ENCODE measurements at places on chromosomes 2 and 18. TPM values are rescaled to one million over a fixed set of nuclear protein-coding genes. Genes with fewer than 3 reads are reported as not detected.

DNA sequence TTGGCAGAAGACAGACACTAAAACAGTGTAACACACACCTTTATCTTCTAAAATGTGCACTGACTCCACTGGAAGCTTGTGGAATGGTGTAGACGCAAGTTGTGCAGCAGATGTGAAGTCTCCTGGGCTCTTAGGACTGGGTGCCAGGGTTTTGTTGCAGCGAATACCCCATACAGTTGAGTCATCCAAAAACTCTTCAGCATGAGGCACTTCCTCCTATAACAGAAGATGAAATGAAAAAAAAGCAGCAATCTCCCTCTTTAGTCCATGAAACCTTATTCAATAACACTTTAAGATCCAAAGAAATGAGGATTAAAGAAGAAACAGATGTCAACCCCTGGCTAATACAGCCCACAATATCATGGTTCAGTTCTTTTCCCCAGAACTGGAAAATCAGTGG, 22.2 kb downstream of the BUB1 start:
- DNase-seq, result no peak

- no peak for DNase-seq
Measured at GRCh38 chr18:51751901-51752300, 554.4 kb upstream of the MEX3C start.

GRCh38 chr2:174334278-174334715, 457 bp upstream of the SP9 start:
- DNase-seq, result peak; percentile 38

GRCh38 chr2:148983896-148984295, 54.6 kb upstream of the LYPD6B start:
- no peak for DNase-seq

DNA sequence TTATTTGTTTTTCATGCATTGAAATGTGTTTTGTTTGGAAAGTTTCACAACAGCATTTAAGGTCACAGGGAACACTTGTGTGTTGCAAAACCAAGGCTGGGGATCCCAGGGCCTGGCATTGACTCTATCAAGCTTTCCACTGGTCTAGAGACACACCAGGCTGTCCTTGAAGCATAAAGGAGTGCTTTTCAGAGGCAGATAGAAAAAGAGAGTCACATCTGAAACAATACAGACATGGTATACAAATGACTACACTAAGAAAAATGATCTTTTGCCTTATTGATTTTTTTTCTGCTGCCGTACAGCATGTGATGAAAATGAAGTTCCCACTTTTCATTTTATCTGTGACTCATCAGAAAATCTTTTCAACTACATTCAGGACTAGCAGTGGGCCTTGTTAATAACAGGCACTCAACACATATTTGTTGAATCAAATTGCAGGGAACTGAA, 61.9 kb upstream of the ZCCHC2 start:
- no peak for DNase-seq

DNA sequence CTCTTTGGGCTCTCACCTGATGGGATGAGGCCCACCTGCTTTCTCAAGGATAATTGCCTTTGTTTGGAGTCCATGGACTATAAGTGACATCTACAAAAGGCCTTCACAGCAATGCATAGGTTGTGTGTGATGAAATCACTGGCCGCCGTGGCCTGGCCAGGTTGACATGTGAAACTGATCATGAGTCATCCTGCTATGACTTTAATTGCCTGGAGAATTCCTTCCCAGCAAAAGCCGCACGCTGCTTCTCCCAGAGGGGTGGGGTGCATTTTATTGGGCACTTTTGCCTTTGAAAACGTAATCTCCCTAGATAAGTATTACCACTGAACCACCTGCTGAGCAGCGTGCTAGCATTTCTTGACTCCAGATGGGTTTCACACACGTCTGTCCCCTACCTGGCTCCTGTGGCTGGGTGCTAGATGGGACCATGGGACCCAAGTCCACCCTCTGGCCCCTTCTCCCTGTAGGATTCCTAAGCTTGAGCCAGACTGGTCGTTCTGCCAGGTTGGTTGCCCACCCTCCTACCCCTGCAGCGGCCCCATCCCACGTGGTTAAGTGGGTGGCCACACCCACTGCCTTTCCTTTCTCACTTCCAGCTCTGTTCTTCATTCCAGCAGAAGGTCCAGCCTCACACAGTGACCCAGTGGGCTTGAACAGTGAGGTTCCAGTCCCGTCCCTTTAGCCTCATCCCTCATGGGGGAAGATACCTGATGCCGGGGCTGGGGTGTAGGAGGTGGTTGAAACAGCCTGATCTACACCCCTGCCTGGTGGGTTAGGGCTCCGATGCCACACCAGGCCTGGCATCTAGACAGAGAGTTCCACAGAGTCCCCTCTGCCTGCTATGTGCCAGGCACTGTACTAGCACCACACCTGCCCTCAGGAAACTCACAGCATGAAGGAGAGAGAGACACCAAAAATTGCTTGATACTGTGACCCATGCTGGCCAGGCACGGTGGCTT, 89.6 kb downstream of the GBX2 start:
- no peak for DNase-seq

GRCh38 chr2:43086451-43087221, 139.8 kb downstream of the ZFP36L2 start:
- no peak for DNase-seq

GRCh38 chr2:126808929-126809328, 89.8 kb upstream of the TEX51 start:
- DNase-seq, result no peak

DNA sequence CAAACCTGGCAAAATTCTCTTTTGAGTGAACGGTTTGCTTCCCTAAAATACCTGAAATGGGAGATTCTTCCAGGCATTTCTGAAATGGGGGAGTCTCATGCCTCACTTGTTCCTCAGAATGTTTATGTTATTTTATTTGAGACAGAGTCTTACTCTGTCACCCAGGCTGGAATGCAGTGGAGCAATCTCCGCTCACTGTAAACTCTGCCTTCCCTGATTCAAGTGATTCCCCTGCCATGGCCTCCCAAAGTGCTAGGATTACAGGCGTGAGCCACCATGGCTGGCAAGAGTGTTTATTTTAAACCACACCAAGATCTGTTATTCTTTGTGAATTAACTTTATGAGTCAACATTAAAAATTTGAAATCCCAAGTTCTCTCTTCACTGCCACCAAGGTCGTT, 6.4 kb upstream of the FHL2 start:
- no peak for DNase-seq

Gene HOXD9
- not detected for total RNA-seq

GRCh38 chr2:19488009-19488691, 129.7 kb upstream of the OSR1 start:
- no peak for DNase-seq

Gene AKAIN1
- not detected for total RNA-seq

DNA sequence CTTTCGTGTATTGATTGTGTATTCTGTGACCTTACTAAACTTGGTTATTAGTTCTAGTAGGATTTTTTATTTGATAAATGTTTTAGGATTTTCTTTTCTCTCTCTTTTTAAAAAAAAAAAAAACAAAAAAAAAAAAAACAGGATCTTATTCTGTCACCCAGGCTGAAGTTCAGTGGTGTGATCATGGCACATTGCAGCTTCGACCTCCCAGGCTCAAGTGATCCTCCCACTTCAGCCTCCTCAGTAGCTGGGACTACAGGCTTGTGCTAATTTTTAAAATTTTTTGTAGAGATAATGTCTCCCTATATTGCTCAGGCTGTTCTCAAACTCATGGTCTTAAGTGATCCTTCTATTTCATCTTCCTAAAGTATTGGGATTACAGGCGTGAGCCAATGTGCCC, 19.0 kb downstream of the TTLL4 start:
- no peak for DNase-seq

DNA sequence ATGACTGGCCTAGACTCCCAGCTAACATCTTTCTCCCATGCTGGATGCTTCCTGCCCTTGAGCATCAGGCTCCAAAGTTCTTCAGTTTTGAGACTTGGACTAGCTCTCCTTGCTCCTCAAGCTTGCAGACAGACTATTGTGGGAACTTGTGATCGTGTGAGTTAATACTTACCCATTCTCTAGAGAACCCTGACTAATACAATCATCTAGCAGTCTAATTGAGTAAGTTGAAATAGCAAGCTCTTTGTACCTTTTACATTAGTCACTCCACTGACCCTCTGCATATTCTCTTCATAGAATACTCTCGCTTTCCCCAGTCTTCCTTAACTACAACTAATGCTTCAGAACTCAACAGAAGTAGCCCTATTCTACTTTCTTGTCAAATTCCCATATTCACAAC, 434.6 kb upstream of the NXPH2 start:
- no peak for DNase-seq

DNA sequence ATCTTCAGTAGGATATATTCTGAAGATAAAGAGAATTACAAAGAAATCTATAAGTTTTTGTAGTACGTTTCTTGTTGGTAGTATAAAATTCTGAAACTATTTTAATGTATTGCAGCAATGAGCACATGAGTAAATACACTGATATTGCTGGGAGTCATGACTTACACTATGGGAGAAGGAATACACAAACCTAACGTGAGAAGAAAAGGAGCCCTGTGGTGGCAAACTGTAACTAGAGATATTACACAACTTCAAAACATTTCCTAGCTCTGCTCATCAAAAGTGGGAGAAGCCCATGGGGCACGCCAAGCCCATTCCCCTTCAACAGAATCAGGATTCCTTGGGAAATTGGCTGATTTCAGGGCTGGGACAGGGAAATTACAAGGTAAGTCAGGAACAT, 20.5 kb downstream of the SPIRE1 start:
- no peak for DNase-seq

GRCh38 chr2:69989441-69990105, 28.1 kb upstream of the ASPRV1 start:
- DNase-seq, result no peak

GRCh38 chr2:208192611-208193236, 2.9 kb upstream of the C2orf80 start:
- no peak for DNase-seq

GRCh38 chr2:146246736-146247523, 1597.9 kb upstream of the ACVR2A start:
- no peak for DNase-seq

Gene CRYGD
- not detected for total RNA-seq

GRCh38 chr2:236628256-236628901, 58.8 kb downstream of the ACKR3 start:
- DNase-seq, result no peak

DNA sequence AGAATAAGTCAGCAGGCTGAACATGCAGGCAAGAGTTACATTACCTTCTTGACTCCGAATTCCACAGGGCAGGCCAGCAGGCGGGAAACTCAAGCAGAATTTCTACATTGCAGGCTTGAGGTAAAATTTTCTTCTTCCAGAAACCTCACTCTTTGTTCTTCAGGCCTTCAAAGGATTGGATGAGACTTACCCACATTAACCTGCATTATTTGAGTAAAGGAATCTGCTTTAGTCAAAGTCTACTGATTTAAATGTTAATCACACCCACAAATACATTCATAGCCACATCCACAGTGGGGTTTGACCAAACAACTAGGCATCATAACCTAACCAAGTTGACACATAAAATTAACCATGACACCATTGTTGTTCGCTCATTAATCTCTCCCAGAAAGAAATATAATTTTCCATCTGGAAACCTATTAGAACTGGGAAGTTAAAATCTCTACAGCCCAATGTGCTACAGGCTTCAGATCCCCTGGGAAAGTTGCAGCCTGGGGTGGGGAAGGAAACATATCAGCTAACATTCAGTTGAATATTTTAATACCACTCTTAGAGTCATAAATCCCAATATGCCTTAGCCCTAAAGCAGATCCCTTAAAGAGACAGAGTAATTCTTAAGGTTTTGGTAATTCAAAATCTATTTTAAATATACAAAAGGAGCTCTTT, 468.2 kb upstream of the TNP1 start:
- DNase-seq, result no peak

- no peak for DNase-seq
Measured at GRCh38 chr2:47038656-47039488, 116.2 kb downstream of the STPG4 start.

Gene TMEM178A
- 0.21 TPM for total RNA-seq

DNA sequence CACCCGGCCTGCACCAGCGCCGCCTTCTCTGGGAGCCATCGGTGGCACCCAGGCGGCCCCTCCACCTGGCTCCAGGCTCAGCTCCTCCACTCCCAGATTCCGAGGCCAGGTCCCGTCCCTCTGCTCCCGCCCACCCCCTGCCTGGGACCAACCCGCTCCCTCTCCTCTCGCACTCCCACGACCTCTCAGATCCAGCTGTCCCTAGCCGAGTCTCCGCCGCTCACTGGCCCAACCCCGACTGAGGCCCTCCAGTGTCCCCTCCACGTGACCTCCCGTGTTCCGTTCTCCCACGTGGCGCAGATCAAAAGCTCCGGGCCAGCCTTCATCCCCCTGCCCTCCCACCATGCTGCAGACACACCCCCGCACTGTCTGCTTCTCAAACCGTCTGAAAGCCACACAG, 14.4 kb upstream of the SALL3 start:
- DNase-seq, result no peak

Gene FSHR
- total RNA-seq, result not detected

Gene CAPN14
- not detected for total RNA-seq

DNA sequence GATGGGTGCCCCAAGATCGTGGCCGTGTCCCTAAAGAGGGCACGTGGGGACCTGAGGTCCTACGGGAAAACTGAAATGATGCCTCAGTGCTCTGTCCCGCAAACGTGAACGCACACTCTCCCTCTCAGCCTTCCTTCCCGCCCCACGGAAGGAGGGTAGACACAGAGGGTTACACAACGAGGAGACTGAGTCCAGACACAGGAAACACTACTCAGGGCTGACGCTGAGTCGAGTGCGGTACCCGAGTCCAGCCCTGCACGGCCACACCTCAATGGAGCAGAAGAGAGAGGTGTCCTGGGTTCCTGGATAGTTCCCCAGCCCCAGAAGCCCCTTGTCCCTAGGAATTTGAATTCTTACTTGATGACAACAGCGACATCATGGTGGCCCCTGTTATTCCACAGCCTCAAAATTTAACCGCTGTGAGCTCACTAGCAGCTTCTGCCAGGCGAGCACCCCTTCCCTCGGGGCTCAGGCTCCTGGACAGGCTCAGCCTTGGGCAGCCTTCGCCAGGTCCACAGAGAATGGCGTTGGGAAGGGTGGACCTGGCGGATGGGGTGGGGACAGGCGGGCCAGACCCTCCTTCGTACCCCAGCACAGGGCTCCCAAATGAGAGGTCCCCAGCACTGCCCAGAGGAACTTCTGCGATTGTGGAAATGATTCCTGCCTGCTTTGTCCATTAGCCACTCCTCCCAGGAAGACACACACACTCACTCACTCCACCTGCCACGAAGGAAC, 980 bp upstream of the RNPEPL1 start:
- DNase-seq, result peak; percentile 55

Gene FSIP2
- 0.79 TPM for total RNA-seq

DNA sequence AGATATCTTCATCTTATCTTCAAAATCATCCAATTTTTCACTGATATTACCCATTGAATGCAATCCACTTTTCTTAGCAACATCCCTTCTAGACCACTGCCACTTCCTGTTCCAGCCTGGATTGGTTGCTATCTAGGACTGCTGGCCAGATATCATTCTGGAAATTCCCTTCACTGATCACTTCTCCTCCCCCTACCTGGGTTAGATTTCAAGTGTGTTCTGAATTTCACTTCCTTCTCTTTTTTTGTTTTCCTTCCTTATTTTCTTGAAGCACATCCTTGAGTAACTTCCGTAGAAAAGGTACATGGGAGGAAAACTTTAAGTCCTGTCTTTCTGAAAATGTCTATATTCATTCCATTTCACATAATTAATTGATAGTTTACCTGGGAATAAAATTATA, 82.0 kb upstream of the IL1R2 start:
- no peak for DNase-seq

- DNase-seq, result no peak
Measured at GRCh38 chr2:149050188-149050587, 11.7 kb downstream of the LYPD6B start.

Measured in natural killer cell (primary cell).